ENCODE measurements at places on chromosomes 12 and 14. TPM values are rescaled to one million over a fixed set of nuclear protein-coding genes. Genes with fewer than 3 reads are reported as not detected.

DNA sequence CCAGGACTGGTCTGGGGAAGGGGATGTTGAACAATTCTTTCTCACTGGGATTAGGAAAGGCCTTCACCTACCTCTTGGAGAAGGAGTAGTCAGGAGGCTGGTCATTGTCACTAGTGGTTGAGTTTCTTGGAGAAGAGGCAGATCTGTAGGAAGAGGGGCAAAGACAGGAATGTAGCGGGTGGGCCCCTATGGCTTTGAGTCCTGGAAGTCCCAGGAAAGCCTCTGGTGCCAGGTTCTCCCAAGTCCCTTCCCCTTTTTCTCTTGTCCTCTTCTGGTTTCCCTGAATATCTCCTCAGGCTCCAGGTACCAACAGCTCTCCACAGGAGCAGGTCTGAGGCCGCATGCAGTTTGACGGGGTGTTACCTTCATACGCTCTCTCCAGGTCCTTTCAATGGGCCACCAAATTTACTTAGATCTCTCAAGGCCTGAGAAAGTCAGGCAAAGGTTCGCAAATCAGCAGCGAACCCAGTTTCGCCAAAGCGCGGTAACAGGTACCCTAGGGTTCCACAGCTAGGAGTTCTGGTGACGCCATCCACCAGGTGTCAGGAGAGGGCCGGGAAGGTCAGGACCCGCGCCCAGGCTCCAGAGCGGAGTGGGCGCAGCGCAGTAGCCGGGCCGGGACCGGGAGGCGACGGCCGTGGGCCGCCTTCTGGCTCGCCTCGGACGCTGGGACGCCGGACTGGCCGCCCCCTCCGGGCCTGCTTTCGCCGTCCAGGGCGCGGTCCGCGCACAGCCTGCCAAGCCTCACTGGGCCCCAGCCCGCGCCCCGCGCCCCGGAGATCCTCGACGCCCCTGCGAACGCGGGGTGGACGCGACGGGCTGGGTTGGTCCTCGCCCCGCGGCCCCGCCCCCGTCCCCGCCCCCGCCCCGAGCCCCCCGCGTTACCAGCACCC lies 795 bp downstream of the SMAGP start:
- peak overlapping the region; percentile 99 for H3K27ac ChIP-seq
- H3K36me3 ChIP-seq: no peaks in the 10 kb centered on the region
- peaks cover 13% of the 10 kb centered on the region for H3K4me1 ChIP-seq
- H3K4me3 ChIP-seq: peak overlapping the region; percentile 85

- no peaks in the 10 kb centered on the region for H3K36me3 ChIP-seq
- DNase-seq: no peak
- H3K27me3 ChIP-seq: no peaks in the 10 kb centered on the region
- H3K4me3 ChIP-seq: peak overlapping the region; percentile 17
- H3K27ac ChIP-seq: no peak overlapping the region
Measured at GRCh38 chr12:127083008-127083949, 1183.7 kb upstream of the TMEM132C start.

DNA sequence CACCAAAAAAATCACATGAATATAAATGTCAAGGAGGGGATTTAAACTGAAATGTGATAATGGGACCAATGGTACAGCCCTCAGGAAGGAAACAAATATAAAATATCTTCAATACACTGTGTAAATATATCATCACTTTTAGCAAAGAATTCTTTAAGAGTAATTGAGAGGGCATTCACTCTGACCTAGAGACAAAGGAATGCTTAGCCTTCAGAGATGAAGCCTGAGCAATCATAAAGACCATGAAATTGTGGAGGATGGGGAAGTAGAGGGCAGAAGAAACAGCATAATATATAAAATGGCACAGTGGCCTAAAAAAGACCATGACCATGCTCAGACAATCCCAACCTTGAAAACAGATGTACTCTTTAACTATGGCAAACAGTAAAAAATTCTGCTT lies 20.4 kb downstream of the YAF2 start:
- no peak overlapping the region for H3K27ac ChIP-seq
- H3K36me3 ChIP-seq: no peaks in the 10 kb centered on the region

DNA sequence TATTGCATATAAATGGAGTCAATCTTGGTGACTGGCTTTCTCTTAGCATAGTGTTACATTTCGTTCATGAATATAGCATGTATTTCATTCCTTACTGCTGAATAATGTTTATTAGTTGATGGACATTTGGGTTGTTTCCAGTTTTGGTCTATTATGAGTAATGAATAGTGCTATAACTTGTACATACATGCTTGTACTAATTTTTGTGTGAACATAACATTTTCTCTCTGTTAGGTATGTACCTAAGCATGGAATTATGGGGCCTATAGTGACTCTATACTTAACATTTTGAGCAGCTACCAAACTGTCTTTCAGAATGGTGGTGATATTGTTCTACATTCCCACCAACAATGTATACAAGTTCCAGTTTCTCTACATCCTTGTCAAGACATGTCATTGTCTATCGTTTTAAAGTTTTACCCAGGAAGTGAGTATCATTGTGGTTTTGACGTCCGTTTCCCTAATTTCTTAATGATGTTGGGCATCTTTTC lies 23.1 kb downstream of the ATP2A2 start:
- H3K4me1 ChIP-seq: no peaks in the 10 kb centered on the region
- no peak overlapping the region for H3K4me3 ChIP-seq
- H3K27me3 ChIP-seq: no peaks in the 10 kb centered on the region
- no peak overlapping the region for H3K27ac ChIP-seq
- H3K36me3 ChIP-seq: peaks cover 3% of the 10 kb centered on the region

GRCh38 chr12:93624595-93625294 lies 52.3 kb downstream of the SOCS2 start:
- no peak overlapping the region for H3K4me3 ChIP-seq
- no peak overlapping the region for H3K27ac ChIP-seq
- no peaks in the 10 kb centered on the region for H3K36me3 ChIP-seq
- DNase-seq: no peak
- no peaks in the 10 kb centered on the region for H3K27me3 ChIP-seq

DNA sequence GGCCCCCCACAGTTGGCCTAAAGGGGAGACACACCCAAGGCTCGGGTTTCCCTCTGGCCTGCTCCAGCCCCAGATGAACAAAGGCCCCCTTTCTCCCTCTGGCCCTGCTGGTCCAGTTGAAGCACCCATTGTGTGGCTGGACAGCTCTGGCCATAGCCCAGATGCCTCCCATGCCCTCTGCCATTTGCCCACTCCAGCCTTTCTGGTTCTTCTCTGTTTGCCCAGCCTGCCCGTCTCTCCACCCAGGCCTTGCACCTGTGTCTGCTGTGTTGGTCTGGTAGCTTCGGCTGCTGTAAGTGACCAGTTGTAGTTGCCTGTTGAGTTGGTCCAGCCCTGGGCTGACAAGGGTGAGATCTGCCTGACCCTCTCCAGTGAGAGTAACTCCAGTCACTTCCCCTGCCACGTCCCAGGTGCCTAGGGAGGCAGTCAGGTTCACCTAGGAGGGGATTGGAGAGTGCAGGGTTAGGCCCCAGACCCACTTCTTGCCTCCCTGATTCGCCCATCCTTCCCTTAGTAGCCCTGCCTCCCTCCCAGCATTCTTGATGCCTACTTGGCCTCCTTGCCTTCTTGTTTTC lies 3.0 kb downstream of the B4GALNT1 start:
- no peaks in the 10 kb centered on the region for H3K36me3 ChIP-seq
- H3K4me1 ChIP-seq: no peaks in the 10 kb centered on the region
- H3K4me3 ChIP-seq: no peak overlapping the region
- H3K27me3 ChIP-seq: no peaks in the 10 kb centered on the region
- H3K27ac ChIP-seq: no peak overlapping the region

GRCh38 chr12:116337312-116337711 lies 59.8 kb upstream of the MED13L start:
- no peak overlapping the region for H3K4me3 ChIP-seq
- no peak overlapping the region for H3K27ac ChIP-seq
- no peak for DNase-seq
- H3K4me1 ChIP-seq: 0 out of 2 replicates have a peak, but pooled peaks cover 3% of the 10 kb centered on the region
- no peaks in the 10 kb centered on the region for H3K36me3 ChIP-seq

- H3K27ac ChIP-seq: no peak overlapping the region
- H3K4me1 ChIP-seq: no peaks in the 10 kb centered on the region
- no peaks in the 10 kb centered on the region for H3K27me3 ChIP-seq
- H3K36me3 ChIP-seq: no peaks in the 10 kb centered on the region
- no peak overlapping the region for H3K4me3 ChIP-seq
Measured at GRCh38 chr14:100062590-100062989, 2.6 kb upstream of the EVL start.

REP15 gene
- total RNA-seq: 2.3 TPM

- H3K4me1 ChIP-seq: no peaks in the 10 kb centered on the region
- peaks cover 3% of the 10 kb centered on the region for H3K36me3 ChIP-seq
- DNase-seq: no peak
- H3K27ac ChIP-seq: peak overlapping the region; percentile 29
Measured at GRCh38 chr12:49126852-49127763, 4.1 kb downstream of the TUBA1B start.

DNA sequence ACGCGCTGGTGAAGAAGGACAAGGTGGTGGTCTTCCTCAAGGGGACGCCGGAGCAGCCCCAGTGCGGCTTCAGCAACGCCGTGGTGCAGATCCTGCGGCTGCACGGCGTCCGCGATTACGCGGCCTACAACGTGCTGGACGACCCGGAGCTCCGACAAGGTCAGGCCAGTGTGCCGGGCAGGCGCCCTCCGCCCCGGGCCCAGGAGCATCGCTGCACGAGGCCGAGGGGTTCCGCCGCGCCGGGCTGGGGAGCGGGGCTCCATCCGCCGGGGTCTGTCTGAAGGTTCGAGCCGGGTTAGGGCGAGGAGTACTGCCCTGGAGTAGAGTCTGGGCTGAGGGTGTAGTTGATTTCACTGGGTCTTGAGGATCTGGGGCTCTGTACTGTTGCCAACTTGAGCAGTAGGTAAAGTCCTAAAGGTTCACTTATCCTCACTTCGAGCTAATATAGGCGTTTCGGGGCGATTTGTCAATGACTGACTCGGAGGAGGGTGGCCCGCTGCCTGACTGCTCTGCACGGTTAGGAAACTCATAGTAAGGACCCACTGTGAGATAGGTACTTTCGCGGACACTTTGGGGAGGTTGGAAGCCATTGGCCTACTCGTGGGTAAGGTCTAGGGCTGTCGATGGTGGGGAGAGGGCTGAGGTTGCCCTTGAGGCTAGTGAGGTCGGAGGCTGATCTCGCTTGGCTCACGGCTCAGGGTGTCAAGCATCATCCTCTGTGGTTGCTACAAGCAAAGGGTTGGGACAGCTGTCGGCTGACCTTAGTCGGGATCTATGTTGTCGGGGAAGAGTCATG lies 574 bp downstream of the GLRX5 start:
- peaks cover 36% of the 10 kb centered on the region for H3K4me1 ChIP-seq
- H3K36me3 ChIP-seq: no peaks in the 10 kb centered on the region
- H3K27me3 ChIP-seq: no peaks in the 10 kb centered on the region
- peak overlapping the region; percentile 83 for H3K4me3 ChIP-seq
- H3K27ac ChIP-seq: peak overlapping the region; percentile 50

DNA sequence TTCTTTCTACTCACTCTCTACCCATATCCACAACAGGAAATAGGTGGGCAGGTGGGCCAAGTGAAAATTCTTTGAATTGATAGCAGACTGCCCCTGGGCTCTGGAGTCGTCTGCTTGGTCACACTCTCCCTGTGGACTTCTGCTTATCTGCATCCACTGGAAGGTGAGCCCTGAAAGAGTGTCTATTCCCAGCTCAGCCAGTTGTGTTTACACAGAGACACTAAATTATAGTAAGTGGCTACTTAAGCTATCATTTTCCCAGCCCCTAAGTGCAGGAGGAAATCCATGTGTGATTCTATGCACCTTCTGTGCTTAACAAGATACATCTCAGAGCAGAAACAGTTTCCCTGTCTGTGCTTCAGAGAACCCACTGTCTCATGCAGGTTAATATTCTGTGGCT lies 338.4 kb downstream of the FUT8 start:
- H3K36me3 ChIP-seq: no peaks in the 10 kb centered on the region
- no peaks in the 10 kb centered on the region for H3K4me1 ChIP-seq
- no peak overlapping the region for H3K4me3 ChIP-seq

DNA sequence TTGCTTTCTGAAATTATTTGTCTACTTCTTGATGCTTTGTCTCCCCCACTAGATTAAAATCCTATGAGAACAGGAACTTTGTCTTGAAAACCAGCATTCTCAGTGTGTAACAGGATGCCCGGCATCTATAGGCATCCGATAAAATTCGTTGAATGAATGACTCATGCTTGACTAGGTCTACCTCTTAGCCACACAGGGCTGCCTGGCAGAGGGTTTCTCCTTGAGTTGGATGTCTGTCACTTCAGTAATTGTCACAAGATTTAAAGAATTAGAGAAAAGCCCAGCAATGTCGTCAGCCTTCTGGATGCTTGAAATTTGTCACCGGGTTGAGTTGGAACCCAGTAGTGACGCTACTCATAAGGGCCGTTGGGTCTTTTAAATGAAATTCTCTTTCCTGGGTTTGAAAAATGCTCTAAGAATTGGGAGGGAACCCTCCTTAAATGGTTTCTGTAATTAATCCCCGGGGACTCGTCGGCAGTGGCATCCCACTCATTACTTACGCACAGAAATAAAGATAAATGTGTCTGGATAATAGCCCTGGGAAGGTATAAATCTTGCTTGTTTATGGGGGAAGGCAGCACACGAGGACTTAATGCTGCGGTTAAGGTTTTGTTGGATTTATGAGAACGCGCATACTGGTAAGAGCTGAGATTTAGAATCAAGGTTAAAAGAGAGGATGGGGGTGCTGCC lies 194.1 kb downstream of the AACS start:
- H3K4me3 ChIP-seq: no peak overlapping the region
- no peaks in the 10 kb centered on the region for H3K36me3 ChIP-seq
- H3K4me1 ChIP-seq: no peaks in the 10 kb centered on the region
- no peaks in the 10 kb centered on the region for H3K27me3 ChIP-seq

RDH5 gene
- 9.7 TPM for total RNA-seq

DNA sequence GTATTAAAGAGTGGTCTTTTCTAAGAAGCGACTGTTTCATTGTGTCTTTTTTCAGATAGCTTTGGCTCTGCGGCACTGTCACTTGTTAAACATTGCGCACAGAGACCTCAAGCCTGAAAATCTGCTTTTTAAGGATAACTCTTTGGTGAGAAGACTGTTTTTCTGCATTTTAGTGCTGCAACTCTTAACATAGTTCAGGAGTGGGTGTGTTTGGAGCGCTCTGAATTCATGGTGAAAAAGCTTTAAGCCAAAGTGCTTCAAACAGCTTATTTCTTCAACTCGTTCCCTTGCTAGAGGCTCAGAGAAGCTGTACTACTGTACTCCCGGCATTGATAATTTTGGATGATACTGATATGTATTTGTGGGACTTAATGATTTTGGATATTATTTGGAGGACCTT lies 28.2 kb downstream of the MAPKAPK5 start:
- H3K27me3 ChIP-seq: no peaks in the 10 kb centered on the region
- H3K4me1 ChIP-seq: no peaks in the 10 kb centered on the region
- H3K4me3 ChIP-seq: no peak overlapping the region
- no peak overlapping the region for H3K27ac ChIP-seq
- no peak for DNase-seq

- H3K4me3 ChIP-seq: no peak overlapping the region
- H3K27me3 ChIP-seq: 0 out of 2 replicates have a peak, but pooled peaks cover 1% of the 10 kb centered on the region
- no peaks in the 10 kb centered on the region for H3K4me1 ChIP-seq
- no peak for DNase-seq
- H3K27ac ChIP-seq: no peak overlapping the region
Measured at GRCh38 chr12:9342614-9343353, 134.6 kb upstream of the PZP start.

DNA sequence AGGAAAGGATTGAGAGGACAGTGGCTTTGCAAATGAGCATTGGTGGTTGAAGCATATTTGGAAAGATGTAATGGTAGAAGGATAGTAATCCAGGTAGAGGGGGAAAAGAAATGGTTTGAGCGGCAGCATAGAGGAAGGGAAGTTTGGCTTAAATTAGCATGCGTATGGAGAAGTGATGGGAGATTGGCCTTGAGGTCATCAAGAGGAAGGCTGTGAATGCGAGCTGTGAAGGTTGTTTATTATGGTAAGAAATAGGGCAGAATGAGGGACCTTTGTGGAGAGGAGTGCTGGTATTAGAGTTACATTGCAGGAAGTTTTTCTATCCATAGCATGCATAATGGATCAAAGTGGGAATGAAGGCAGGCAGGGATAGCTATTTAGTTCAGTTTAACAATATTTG lies 162.1 kb downstream of the TMTC2 start:
- no peak overlapping the region for H3K27ac ChIP-seq
- DNase-seq: no peak
- H3K27me3 ChIP-seq: no peaks in the 10 kb centered on the region
- no peaks in the 10 kb centered on the region for H3K4me1 ChIP-seq
- no peaks in the 10 kb centered on the region for H3K36me3 ChIP-seq

All from Caco-2 (cell line).